ENCODE measurements at places on chromosomes 4 and X.
A peak's percentile ranks its signal among the peaks of the same experiment; 100 is the strongest.

GRCh38 chr4:14568351-14568750 is 433.9 kb upstream of the CPEB2 start:
- no peaks in the 10 kb centered on the region for H3K4me1 ChIP-seq
- no peak overlapping the region for H3K27ac ChIP-seq
- no peak overlapping the region for H3K4me3 ChIP-seq
- DNase-seq = no peak

- H3K4me3 ChIP-seq = no peak overlapping the region
- H3K27ac ChIP-seq = no peak overlapping the region
- H3K27me3 ChIP-seq = no peaks in the 10 kb centered on the region
- H3K36me3 ChIP-seq = no peaks in the 10 kb centered on the region
- no peaks in the 10 kb centered on the region for H3K4me1 ChIP-seq
Observed at GRCh38 chrX:128973033-128973432, 550.3 kb downstream of the SMARCA1 start.

DNA sequence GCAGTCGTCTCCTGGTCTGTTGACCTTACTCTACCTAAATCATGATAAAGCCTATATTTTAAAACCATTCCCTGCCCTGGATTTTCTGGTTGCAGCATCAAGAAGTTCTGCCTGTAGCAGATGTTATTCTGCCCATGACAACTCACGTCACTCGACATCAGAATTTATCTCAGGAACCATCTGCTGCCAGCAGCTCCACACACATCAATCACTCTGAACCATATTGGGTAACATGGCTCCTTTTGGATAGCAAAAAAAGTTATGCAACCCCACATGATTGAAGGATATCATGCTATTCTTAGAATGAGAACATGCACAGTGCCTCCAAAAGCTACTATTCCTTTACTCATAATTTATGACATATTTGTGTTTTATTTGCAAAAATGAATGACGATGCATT is 341.4 kb downstream of the DHRSX start:
- DNase-seq = no peak
- H3K36me3 ChIP-seq = peaks cover 10% of the 10 kb centered on the region
- no peak overlapping the region for H3K27ac ChIP-seq

DNA sequence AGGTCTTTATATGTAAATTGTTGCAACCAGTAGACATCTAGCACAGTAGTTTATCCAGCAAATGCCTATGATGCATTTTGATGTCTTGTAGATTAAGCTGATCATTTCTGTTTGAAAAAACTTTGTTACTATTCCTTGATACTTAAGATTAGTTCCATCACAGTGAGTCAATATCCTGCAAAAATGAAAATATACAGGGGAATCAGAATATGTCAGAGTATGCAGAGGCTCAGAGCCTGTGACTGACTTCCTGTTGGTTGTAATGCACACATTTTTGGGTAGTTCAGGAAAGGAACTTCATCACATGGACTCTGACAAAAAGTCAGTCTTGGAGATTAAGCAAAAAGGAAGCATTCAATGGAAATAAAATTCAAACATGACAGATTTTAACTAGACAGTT is 815.5 kb downstream of the FAT4 start:
- H3K27me3 ChIP-seq = no peaks in the 10 kb centered on the region
- DNase-seq = no peak
- no peak overlapping the region for H3K27ac ChIP-seq
- no peaks in the 10 kb centered on the region for H3K4me1 ChIP-seq
- H3K4me3 ChIP-seq = no peak overlapping the region

DNA sequence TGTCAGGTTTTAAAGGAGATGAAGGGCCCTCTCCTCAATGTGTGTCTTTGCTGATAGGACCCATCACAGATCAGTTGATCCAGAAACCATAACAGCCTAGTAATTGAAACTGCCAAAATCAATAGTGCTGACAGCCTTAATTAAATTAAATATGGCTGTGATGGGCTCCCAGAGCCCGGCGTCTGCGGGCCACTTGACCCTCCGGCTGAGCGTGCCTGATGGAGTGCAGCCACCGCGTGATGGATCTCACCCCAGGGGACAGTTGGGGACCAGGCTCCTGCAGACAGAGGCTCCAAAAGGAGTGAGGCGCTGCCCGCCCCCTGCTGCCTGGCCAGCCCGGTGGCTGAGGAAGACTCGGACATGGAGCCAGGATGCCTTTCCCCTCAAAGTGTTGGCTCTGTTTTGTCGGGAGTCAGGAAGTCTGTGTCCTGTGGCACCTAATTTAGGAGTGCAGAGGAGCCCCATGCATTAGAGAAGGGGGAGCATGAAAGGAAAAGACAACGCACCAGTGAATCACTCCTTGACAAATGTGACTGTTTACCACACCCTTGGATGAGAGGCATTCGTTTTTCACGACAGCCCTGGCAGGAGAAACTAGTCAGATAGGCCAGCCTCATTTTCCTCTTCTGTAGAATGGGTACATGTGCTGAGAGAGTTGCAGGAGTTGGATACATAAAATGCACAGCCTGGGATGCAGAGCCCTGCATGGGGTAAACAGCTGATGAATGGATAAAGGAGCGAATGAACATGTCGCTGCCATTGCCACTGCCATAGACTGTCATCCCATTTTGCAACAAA is 40.9 kb upstream of the MSX1 start:
- H3K27ac ChIP-seq = no peak overlapping the region
- H3K27me3 ChIP-seq = 0 out of 2 replicates have a peak, but pooled peaks cover 3% of the 10 kb centered on the region
- peaks cover 4% of the 10 kb centered on the region for H3K36me3 ChIP-seq
- no peak overlapping the region for H3K4me3 ChIP-seq
- DNase-seq = no peak

GRCh38 chr4:138868562-138868961 is 147.0 kb upstream of the NOCT start:
- H3K36me3 ChIP-seq = no peaks in the 10 kb centered on the region
- H3K4me1 ChIP-seq = no peaks in the 10 kb centered on the region

DNA sequence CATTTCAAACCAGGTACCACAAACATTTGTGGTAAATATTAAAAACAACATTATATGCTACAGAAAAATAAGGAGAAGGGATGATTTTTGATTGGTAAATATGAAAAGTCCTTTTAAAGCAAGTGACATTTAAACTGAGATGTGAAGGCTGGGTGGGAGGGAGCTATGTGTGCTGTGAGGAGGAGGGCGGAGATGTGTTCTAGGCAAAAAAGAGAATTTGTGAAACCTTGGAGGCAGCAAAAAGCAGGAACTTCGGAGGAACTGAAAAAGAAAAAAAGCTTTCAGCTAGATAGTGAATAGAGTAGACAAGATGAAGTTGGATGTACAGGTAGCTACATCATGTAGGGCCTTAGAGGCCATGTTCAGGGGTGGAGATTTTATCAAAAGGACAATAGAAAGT is 10.1 kb upstream of the ARAP2 start:
- DNase-seq = no peak
- H3K4me1 ChIP-seq = no peaks in the 10 kb centered on the region
- no peaks in the 10 kb centered on the region for H3K27me3 ChIP-seq

DNA sequence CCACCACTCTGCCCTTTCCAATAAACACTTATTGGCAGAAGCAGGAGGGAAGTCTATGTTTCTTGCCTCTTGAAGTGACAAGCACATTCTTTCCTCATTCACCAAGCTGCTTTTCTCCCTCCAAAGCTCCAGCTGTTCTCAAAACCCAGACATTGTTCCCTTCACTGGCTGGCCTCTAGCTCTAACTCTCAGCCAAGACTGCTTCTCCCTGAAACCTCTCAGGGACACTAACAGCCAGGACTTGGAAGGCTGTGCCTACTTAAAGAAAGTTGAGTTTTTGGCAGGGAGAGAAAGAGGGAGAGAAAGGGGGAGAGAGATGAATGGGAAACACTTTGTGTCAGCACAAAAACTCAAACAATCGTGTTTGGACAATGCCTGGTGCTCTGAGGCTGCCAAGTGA is 99.5 kb downstream of the COX18 start:
- H3K4me3 ChIP-seq = no peak overlapping the region
- no peak overlapping the region for H3K27ac ChIP-seq
- 0 out of 2 replicates have a peak, but pooled peaks cover 1% of the 10 kb centered on the region for H3K36me3 ChIP-seq
- H3K27me3 ChIP-seq = no peaks in the 10 kb centered on the region
- no peaks in the 10 kb centered on the region for H3K4me1 ChIP-seq

DNA sequence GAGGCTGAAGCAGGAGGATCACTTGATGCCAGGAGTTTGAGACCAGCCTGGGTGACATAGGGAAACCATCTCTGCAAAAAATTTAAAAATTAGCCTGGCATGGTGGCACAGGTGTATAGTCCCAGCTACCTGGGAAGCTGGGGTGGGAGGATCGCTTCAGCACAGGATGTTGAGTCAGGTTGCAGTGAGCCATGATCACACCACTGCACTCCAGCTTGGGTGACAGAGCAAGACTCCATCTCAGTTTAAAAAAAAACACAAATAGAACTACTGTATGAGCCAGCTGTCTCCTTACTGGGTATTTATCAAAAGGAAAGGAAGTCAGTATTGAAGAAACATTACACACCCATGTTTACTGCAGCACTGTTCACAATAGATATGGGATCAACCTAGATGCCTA is 138.7 kb downstream of the RAP1GDS1 start:
- peaks cover 36% of the 10 kb centered on the region for H3K36me3 ChIP-seq
- no peak overlapping the region for H3K4me3 ChIP-seq
- no peak for DNase-seq
- no peak overlapping the region for H3K27ac ChIP-seq
- no peaks in the 10 kb centered on the region for H3K27me3 ChIP-seq

- H3K36me3 ChIP-seq = peaks cover 15% of the 10 kb centered on the region
- DNase-seq = peak; percentile 32
- H3K4me3 ChIP-seq = no peak overlapping the region
- H3K27ac ChIP-seq = no peak overlapping the region
- H3K27me3 ChIP-seq = no peaks in the 10 kb centered on the region
Observed at GRCh38 chr4:96352051-96352517, 512.2 kb downstream of the PDHA2 start.

- H3K4me1 ChIP-seq = no peaks in the 10 kb centered on the region
- H3K4me3 ChIP-seq = no peak overlapping the region
- no peaks in the 10 kb centered on the region for H3K27me3 ChIP-seq
- peaks cover 10% of the 10 kb centered on the region for H3K36me3 ChIP-seq
Observed at GRCh38 chrX:19347916-19348315, 4.2 kb downstream of the PDHA1 start.

Data from H9 (cell line).